GM10248 (cell line): ENCODE measurements at places on chromosomes 11 and 22.

- DNase-seq = no peak
Observed at GRCh38 chr22:49206281-49206680, 621.4 kb downstream of the BRD1 start.

GRCh38 chr11:10407055-10407454, 48.0 kb upstream of the AMPD3 start:
- DNase-seq = no peak

DNA sequence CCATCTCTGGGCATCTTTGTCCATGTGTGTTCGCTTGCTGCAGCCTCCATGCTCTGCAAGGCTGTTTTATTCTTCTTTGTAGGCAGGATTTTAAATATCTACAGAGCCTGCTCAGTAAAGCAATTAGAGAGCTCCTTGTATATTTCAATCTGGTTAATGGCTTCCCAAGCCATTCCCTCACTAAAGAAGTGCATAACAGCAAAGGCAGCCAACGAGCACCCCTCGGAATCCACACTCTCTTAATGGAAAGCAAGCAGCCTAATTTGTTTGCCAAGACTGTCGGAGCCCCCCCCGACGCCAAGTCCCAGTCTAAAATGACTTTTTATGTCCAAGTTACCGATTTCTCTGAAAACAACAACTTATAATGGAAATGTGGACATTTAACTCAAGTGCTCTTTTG, 123.6 kb downstream of the ARL14EP start:
- DNase-seq = no peak

DNA sequence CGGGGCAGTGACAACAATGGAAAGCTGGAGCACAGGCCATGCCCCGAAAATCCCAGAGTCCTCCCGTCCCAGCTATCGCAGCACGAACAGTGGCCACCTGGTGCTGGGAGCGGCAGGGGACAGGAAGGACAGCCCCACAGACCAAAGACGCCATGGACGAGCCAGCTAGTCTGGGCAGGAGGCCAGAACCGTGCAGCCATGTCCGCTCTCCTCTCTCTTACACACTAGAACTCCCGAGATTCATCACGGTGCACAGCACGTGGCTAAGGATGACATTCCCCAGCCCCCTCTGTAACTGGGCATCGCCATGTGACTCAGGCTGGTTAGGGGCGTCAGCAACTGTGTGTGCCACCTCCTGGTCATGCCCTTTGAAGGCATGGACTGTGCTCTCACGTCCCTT, 4.6 kb downstream of the CDPF1 start:
- DNase-seq = no peak

GRCh38 chr22:31221084-31221483, 9.0 kb downstream of the LIMK2 start:
- no peak for DNase-seq

DNA sequence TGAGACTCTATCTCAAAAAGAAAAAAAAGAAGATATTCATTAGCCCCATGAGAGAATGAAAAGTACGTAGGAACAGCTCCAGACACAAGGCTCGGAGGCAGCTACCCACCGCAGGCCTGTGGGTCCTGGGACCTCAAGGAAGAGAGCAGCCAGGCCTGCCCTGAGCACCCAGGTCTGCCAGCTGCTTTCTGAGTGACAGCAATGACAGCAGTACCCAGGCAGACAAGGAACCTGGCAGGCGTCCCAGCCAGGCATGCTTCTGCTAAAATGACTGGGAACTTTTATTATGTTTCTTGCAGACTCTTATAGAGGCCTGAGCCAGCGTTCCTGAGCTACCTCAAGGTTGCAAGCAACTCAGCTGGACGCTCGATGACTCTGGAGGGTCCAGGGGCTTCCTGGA, 31.6 kb downstream of the CPT1A start:
- no peak for DNase-seq

GRCh38 chr11:93730108-93731107, 10.9 kb downstream of the TAF1D start:
- no peak for DNase-seq

- DNase-seq = no peak
Observed at GRCh38 chr11:23284631-23285030, 424.4 kb upstream of the CCDC179 start.

- no peak for DNase-seq
Observed at GRCh38 chr11:2382129-2382517, 5.0 kb downstream of the CD81 start.

DNA sequence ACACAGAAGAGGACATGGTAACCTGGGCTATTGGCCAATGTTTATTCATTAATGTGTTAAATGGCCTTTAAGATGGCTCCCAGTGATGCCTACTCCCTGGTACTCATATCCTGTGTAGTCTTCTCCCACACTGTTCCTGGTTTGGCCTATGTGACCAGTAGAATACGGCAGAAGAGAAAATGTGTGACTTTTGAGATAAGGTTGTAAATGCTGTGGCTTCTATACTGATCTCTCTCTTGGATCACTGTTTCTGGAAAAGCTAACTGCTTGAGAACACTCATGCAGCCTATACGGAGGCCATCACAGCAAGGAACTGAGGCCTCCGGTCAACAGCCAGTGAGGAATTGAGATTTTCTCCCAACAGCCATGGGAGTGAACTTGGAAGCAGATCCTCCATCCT, 24.1 kb downstream of the MAML2 start:
- DNase-seq = no peak

DNA sequence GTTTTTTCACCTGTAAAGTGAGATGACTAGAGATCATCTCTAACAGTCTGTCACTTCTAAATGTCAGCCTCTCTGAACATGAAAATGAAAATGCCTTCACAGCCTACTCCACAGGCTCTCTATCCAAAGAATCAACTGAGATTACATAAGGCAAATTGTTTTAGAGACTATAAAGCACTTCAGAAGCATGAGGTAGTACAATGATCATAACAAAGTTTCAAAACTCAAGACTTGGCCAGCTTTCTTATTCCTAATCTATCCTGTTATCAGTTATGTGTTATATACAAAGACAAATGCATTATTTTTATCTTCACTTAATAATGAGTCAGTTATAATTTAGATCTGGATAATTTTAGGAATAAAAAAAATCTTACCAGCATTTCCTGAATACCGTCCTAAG, 20.3 kb upstream of the CEP126 start:
- no peak for DNase-seq

GRCh38 chr22:37237371-37238268, 6.4 kb downstream of the RAC2 start:
- DNase-seq = no peak

GRCh38 chr11:85602526-85603213, 24.5 kb downstream of the DLG2 start:
- DNase-seq = no peak

DNA sequence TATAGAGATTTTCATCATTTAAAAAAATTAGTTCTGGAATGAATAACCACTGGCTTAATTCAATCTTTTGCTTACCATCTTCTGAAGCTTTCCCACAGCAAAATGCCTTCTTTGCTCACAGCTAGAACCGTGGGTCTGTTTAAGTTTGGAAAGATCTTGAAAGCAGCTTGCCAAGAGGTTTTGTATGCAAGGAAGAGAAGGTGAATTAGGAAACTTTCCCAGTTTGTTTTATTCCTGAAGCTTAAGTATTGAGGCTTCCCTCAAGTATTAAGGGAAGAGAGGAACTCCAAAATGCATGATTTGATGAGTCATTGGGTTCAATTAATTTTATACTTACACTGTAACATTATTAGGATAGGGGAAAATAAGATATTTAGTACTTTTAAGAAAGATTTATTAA, 1.9 kb upstream of the ARHGEF12 start:
- DNase-seq = no peak

- no peak for DNase-seq
Observed at GRCh38 chr22:29517215-29517908, 36.2 kb downstream of the THOC5 start.

GRCh38 chr22:37165066-37165465, 15.3 kb upstream of the IL2RB start:
- no peak for DNase-seq

DNA sequence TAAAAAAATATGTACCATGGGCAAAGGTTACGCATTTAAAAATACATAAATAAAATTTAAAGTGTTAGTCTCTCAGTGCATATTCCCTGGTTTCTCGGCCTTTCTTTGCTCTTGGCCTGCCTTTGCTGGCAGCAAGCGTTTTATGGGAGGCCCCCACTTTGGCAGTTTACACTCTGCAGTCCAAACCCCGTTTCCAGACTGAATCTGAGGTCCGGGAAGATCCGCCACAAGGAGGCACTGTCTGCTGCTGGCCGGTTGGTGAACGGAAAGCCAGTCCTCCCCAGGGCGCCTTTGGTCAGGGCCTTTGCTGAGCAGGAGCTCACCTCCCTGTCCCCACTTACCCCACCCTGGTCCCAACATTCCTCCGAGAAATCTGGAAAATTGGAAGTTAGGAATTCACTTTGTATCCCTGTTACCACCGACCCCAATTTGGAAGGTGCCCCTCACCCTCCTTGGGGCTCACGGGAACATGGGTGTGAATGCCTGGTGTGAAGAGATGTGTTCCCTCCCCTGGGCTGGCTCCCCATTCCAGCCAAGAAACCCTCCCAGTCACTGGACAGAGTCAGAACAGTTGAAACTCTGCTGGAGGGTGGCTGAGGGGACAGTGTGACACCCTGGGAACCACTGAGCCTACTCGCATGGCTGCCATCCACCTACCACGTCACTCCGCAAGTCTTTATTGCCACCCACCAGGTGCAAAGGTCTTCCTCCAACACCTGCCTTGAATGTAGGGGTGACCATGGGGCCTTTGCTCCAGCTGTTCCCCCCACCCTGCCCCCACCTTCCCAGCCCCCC, 9.4 kb upstream of the SF1 start:
- DNase-seq = peak; percentile 76

- DNase-seq = no peak
Observed at GRCh38 chr11:80694385-80694784, 1253.6 kb upstream of the TENM4 start.

DNA sequence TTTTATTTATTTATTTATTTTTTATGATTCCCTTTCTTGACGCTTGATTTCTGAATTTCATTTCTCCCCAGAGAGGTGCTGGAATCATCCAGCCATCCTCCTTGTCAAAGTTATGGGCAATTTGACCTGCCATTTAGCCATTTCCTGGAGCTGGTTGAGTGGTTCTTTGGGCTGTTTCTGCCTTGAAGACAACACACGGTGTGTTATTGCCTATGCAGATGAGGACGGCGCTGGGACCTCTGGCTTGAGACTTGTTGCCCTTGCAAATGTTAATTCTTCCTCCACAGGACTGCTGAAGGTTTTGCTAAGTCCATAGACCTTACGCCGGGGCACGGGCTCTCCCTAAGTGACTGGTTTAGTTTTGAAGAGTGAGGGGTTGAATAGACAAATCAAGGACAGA, 147.9 kb upstream of the PLET1 start:
- DNase-seq = no peak

DNA sequence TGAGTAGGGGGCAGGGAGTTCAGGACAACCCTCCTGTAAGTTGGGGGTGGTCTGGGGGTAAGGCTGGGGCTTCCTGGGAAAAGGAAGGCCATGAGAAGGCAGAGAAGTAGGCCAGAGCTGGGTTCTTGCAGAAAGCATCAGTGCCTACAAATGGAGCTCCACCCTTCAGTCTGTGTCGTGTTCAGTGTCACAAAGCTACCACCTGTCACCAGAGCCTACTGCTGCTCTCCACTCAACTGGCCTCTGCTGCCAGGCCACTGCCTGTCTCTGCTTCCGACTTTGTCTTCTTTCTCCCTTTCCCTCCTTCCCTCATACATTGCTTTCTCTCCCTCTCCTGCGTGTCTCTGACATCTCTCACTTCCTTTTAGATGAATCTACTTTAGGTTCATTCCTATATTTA, 3.4 kb upstream of the WBP2NL start:
- DNase-seq = no peak

GRCh38 chr11:85595285-85595884, 31.8 kb downstream of the DLG2 start:
- peak; percentile 35 for DNase-seq

- no peak for DNase-seq
Observed at GRCh38 chr11:133403900-133404299, 128.4 kb downstream of the OPCML start.

- no peak for DNase-seq
Observed at GRCh38 chr11:63667995-63668795, 3.0 kb downstream of the ATL3 start.

- no peak for DNase-seq
Observed at GRCh38 chr11:44957776-44958564, 7.3 kb upstream of the TP53I11 start.

DNA sequence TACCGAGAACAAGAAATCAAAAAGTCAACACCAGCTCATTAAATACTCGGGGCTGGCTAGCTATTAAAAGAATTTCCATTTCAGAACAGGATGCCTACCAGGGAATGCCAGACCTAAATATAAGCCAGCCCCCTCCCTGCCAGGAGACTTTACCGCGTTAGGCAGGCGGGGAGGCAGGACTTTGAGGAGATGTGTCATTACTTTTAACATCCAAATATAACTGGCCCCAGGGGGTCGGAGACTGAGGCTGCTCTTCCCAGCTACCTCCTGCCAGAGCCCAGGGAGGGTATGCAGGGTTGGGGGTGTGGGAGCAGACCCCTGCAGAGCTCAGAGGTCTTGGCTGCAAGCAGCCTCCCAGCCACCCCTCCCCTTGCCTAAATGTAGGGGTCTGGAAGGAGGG, 183.5 kb downstream of the DSCAML1 start:
- DNase-seq = no peak

GRCh38 chr11:99865951-99866350, 821.1 kb upstream of the ARHGAP42 start:
- DNase-seq = no peak

DNA sequence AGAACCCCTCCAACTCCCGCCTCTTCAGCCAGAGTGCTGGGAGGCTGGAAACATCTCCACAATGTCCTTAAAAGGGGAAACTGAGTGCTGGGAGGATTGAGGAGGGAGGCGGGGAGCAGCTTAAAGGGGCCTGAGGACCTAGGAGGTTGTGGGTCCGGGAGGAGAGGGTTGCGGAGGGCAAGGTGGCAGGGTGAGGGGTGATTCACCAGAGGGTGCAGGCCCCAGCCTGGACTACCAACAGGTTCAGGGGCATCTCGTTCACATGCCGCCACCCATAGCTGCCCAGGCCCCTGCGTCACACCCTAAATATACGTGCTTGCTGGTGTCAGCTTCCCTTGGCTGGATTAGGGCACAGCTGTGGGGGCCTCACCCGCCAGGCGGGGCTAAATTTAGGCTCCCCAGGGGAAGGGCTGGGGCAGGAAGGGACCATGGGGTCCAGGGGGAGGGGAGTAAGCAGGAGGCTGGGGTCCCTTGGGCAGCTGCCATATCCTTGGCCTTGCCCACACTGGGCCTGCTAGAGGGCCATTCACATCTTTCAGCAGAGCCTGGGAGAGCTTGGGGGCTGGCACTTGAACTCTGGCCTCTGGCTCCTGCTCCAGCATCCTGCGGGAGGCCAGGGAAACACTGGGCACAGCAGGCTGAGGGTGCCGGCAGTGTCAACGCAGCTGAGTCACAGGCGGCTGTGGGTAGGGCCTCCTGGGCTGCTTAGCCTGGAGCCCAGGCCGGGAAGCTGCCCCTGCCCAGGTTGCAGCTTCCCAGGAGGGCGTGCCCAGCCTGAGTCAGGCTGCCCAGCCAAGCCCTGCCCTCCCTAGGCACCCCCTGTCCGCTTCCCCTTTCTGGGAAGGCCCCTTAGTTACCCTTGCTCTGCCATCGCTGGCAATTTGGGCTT, 1.3 kb downstream of the EHBP1L1 start:
- DNase-seq = no peak

DNA sequence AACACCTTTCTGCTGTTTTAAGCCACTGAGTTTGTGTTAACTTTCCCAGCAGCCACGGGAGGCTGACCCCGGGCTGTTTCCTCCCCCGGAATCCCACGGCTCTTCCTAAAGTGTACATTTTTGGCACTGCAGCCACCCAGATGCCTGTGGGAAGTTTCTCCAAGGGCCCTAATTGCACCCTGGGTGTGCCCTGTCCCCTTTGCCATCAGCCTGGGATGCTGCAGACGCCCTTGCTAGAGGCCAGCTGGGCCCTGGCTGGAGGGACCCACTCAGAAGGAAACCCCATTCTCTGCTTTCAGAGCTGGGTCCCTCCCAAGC, 883.3 kb downstream of the BRD1 start:
- no peak for DNase-seq
